ENCODE measurements at places on chromosomes 2 and 18.

- DNase-seq: no peak
These were observed 1.5 kb upstream of the INHBB start for GRCh38 chr2:120344214-120344975.

GRCh38 chr2:158325031-158325781 lies 131.3 kb downstream of the CCDC148 start:
- peak; percentile 41 for DNase-seq

DNA sequence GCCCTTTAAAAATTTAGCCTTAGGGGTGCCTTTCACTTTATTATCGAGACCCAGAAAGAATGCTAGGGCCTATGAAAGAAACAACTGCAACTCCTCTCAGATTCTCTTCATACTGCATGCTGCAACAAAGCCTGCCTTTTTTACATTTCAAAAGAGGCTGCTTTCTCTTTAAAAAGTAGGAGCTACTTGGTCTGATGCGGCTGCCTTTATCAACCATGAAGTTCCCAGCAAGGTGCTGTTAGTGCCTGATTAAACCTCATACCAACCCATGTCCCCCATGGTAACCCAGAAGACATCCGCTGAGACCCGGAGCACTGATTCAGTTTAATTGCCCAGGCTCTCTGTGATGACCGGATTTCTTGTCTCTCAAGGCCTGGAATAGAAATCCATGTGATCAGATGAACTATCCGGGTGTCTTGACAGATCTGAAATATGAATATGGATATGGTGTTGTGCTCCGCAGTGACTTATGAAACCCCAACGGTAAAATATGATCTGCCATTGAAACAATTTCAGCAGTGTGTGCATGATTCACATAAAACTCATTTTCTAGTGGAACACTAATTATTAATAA lies 368.3 kb downstream of the ZNF521 start:
- DNase-seq: no peak

DNA sequence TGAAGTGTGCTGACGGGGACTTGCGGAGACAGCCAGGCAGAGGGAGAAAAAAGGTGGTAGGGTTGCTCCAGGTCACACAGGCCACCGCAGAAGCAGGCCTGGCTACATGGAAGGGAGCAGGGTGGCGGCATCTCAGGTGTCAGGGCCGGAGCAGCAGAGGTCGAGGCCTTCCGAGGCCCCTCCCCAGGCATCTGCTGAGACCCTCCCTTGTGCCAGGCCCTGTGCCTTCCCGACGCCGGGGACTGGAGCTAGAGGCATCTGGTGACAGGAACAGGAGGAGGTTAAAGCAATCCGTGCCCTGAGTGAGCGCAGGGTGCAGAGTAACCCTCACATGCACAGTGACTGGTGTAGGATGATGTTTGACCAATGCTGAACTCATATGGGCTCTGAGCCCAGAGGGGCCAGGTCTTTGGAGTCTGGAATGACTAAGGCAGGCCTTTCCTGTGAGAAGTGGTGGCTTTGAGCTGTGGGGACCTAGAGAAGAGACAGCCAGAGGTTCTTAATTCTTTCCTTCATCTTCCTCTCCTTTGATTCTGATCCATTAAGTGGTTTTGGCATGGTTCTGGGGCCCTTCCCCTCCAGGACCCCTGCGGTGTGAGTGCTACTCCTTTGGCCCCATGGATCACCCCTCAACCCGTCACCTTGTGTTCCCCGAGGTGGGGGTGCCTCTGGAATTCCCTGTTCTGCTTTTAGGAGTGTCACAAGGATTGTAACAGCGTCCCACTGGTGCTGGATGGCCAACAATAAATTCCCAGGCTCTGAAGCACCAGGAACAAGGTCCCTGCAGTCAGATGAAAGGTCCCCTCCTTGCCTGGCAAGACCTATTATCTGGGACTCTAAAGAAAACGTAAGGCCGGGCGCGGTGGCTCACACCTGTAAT lies 72.1 kb downstream of the KLHL29 start:
- DNase-seq: peak; percentile 4

- no peak for DNase-seq
These were observed 21.2 kb downstream of the ATIC start for GRCh38 chr2:215332872-215333595.

- DNase-seq: peak; percentile 26
These were observed 246.1 kb downstream of the BCL2 start for GRCh38 chr18:63073481-63073880.

DNA sequence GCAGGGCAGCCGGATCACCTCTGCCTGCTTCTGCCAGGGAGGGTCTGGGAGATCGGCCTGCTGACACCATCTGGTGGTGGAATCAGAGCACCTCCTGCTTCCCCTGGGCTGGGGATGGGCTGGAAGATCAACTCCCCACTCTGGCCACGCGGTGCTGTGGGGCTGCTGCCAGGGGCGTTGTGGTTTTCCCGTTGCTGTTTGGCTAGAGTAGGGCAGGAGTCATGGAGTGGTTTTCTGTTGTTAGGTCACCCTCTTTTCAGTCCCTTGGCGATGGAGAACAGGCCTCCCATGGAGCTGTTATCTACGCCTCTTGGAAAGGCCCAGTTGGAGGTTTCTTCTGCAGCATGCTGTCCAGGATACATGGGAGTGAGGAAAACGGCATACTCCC lies 15.2 kb downstream of the BCL2L11 start:
- no peak for DNase-seq

- no peak for DNase-seq
These were observed 12.5 kb upstream of the GPR39 start for GRCh38 chr2:132404056-132404455.

DNA sequence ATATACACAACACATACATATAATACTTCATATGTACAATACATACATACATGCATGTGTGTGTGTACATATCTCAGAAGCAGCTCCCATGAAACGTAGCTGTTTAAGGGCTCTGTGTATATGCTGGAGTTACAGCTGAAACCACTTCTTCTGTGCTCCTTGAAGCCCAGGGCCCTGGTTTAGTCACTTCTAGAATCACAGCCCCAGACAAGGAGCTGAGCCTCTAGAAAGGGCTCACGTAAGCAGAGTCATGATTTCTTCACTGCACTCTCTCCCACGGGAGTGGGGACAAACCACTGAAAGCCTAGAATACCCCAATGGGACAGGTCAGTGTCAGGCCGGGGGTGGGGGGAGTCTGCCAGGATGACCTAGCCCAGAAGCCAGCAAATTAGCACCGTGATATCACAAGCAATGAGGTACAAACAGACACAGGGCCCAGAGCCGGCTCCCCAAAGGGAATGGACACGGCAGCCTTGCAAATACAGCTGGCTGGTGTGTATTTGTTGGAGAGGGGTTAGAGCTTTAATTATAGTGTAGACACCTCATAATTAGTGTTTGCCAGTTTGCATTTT lies 90.3 kb downstream of the C1QL2 start:
- no peak for DNase-seq

DNA sequence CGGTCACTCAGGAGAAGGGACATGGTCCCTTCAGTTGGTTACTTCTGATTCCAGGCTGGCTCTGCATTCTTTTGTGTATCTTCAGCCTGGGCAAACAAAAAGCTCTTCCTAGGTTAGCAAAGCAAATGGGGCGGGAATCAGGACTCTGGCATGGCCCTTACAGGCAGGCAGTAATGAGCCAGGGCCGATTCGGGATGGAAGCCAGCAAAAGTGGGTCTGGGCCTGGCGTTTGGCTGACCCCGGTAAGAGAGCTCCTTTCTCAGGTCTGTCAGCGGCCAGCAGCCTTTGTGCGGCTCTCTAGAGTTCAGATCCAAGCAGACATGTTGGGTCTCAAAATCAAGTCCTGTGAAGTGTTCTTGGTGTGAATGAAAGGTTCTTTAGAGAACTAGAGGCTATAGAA lies 81.5 kb upstream of the EML6 start:
- DNase-seq: no peak

- DNase-seq: no peak
These were observed 133.7 kb upstream of the COPS8 start for GRCh38 chr2:236951830-236952475.

- DNase-seq: no peak
These were observed 41.7 kb downstream of the HPCAL1 start for GRCh38 chr2:10344105-10345066.

DNA sequence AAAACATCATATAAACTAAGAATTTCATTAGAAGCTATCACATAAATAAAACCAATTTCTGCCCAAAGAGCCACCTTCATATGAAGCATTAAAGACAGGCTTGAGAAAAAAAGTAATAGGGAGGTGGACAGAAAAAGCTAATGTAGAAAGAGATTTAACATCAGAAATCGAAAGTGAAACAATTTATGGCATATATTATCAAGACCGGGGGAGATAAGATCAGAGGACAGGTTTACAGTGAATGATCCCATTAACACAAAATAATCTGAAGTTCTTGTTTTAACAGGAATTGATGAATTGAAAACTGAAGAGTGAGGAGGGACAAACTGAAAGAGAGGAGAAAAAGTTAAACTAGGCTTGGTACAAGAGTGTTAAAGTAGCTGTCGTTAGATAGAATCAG lies 786.3 kb upstream of the FSHR start:
- no peak for DNase-seq

- no peak for DNase-seq
These were observed 193.5 kb upstream of the TCF4 start for GRCh38 chr18:55781481-55781957.

GRCh38 chr2:1989216-1989615 lies 244.9 kb upstream of the PXDN start:
- DNase-seq: no peak

- DNase-seq: no peak
These were observed 427 bp downstream of the RBKS start for GRCh38 chr2:27889774-27890145.

DNA sequence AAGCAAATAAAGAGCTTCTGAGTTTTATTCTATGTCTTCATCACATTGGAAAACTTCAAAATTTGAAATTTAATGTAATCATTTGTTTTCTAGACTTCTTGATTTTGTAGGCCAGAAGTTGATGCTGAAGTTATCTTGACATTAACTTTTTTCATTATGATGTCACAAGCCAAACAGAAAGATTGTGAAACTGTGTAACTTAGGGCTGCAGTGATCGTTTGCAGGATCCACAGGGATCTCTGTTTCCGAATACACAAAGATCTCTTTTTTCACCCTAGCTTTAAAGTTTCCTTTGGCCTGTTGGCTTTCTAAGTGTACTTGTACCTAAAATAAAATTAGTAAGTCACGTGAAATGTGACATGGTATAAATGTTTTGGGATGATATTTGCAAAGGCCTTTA lies 594.9 kb upstream of the CDH2 start:
- no peak for DNase-seq

GRCh38 chr18:22559414-22560274 lies 141.9 kb upstream of the CTAGE1 start:
- DNase-seq: no peak

GRCh38 chr18:14939141-14939540 lies 191.2 kb downstream of the ANKRD30B start:
- DNase-seq: no peak

- no peak for DNase-seq
These were observed 465.6 kb upstream of the TRIB2 start for GRCh38 chr2:12251121-12251520.

DNA sequence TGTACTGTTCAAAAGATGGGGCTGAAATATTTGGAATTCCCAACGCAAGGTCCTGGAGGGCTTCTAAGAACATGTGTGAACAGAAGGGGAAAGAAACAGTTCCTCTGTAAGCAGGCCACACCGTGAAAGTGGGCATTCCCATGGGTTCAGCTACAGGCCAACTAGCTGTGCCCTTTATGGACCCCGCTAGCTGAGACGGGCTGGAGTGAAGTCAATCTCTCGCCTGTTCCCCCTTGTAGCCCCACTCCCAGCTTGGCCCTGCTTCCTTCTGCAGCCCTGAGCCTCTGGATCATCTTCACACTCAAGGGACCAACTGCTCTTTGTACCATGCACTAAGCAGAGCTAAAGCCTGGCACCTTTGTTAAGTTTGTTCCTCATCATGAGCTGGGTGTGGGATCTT lies 55.4 kb downstream of the POLR1A start:
- no peak for DNase-seq

DNA sequence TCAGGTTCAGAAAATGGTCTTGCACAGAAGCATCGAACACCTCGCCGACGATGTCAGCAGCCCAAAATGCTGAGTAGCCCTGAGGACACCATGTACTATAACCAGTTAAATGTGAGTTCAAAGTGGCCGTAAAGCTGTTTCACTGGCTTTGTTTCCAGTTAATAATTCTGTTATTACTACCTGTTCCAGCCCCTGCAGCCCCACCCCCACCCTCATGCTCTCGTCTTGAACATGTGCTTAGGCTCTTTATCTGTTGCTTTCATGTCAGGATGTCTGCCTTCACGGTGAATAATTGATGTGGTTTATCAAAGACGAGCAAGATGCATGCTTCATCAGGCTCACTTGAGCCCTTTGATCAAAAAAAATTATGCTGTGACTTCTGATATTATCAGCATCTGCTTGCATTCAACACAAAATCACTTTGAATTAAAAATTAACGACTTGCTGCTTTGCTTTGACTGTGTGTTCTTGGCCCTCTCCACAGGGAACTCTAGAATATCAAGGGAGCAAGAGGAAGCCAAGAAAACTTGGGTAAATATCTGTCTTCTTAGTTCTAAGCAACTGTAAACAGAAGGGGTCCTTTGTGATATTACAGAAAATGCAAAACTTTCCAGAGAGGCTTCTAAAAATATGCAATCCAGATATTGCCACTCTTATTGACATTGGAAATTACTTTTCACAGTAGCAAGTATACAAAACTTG lies 63.4 kb upstream of the SP5 start:
- no peak for DNase-seq

DNA sequence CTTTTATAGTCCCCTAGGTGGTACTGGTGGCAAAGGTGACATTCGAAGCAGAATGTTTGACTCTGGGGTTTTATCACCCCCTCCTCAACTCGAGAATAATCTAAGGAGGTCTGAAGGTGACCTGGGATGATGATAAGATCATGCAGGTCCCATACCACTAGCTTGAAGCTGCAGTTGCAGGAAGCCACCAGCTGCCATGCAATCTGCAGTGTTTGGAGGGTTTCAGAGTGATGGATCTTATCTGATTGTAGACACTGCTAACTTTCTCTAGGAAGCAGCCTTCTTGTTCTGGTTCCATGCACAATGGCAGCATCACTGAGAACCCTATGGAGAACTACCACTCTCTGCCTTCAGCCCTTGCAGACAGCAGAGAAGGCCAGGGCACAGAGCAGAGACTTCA lies 59.4 kb upstream of the LRPPRC start:
- DNase-seq: no peak

- DNase-seq: no peak
These were observed 98.2 kb upstream of the ASAP2 start for GRCh38 chr2:9108210-9108967.
